Stimulated activated CD8-positive, alpha-beta memory T cell treated with anti-CD3 and anti-CD28 coated beads, Interleukin-2, amount 100 ng/mL, for 48 hours (primary cell): ENCODE measurements at places on chromosomes 3 and 15.

- DNase-seq = no peak
These were observed 16.0 kb downstream of the WDR73 start for GRCh38 chr15:84638103-84638502.

DNA sequence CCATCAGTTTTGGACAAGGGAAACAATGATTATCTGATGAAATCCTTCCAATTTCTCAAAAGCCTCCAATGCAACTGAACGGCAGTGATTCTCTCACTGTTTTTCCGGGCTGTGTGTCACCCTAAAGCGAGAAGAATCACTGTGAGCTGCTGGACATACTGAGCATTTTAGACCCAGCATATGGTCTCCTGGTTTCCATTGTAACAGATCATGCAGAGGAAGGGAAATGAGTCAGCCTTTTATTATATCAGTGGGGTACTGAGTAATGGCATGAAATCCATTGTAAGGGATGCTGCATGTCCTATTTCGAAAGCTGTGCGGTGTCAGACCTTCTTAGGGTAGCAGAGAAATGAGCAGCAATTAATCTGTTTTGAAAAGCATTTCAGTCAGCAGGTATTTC lies 287.1 kb downstream of the IL5RA start:
- DNase-seq = no peak

GRCh38 chr3:59559721-59560435 lies 510.1 kb upstream of the CFAP20DC start:
- no peak for DNase-seq

GRCh38 chr3:185767002-185767688 lies 57.7 kb downstream of the IGF2BP2 start:
- DNase-seq = no peak

DNA sequence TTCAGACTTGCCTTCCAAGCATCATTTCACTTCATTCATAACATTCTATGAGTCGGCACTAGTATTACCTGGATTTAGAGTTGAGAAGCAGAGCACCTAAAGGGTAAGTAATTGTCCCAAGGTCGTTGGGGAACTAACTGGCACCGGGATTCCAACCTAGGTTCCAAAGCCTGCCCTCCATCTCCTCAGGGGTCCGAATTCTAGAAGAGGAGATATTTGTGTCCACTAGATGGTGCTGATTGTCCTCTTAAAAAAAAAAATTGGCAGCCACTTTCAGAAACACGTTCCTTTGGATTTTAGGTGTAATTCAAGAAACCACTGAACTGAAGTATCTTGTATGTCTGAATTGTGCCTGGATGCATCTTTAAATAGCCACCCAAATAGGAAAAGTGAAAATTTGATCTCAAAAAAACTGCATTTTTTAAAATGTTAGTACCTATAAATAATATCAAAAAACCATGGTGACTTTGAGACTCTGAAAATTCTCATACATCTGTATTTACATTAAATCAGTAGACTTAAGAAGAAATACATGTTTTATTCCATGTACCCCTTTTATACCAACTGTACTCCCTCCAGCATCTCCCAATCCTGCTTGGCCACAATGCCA lies 3.9 kb upstream of the FSIP1 start:
- no peak for DNase-seq

- DNase-seq = no peak
These were observed 41.8 kb downstream of the ITGB5 start for GRCh38 chr3:124845406-124845805.

DNA sequence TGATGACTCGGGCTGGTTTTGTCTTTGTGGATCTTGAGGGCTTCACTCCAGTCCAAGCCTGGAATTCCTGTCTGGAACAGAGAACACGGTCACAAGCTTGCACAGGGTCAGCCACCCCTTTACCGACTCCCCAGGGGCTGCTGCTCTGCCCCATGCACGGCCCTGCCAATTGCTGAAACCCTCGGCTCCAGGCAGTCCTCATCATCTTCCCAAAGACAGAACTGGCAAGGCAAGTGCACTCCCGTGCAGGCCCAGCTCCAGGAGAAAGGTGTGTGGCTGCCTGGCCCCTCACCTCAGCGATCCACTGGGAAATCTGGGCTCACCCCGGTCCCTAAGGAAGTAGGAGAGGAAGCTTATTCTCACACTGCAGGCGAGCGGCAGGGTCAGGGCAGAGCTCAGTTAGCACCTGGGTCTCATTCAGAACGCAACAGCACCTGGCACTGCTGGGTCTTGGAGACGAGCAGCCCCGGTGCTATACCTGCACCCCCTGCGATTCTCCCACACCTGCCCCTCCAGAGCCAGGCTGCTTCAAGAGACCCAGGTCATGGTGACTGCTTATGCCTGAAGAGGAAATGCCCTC lies 7.2 kb downstream of the MAP6D1 start:
- DNase-seq = no peak

GRCh38 chr3:13073326-13074005 lies at the start of gene IQSEC1:
Gene IQSEC1 (minus strand): TSS chr3:13073429. CDS start chr3:13073014, 415 bp downstream.
- DNase-seq = peak; percentile 67

GRCh38 chr15:70792171-70792573 lies 28.8 kb upstream of the UACA start:
- no peak for DNase-seq

DNA sequence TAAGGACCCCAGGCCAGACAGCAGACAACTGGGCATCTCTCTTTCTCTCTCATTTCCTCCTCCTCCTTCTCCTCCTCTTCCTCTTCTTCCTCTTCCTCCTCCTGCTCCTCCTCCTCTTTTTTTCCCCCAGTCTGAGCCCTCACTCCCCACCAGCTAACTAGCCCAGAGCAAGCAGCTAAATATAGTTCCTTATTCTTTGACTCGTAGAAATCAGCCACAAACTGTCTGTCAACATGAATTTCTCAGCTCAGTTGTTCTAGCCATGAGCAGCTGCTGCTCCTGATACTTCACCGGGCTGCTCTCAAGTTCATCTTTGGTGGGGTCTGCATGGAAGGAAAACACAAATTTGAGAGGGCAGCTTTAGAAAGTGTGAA lies 19.2 kb upstream of the LOXL1 start:
- no peak for DNase-seq

- DNase-seq = no peak
These were observed 68.8 kb upstream of the ATP2B2 start for GRCh38 chr3:10574101-10574620.

- no peak for DNase-seq
These were observed 151.5 kb downstream of the B3GALNT1 start for GRCh38 chr3:160953686-160954085.

DNA sequence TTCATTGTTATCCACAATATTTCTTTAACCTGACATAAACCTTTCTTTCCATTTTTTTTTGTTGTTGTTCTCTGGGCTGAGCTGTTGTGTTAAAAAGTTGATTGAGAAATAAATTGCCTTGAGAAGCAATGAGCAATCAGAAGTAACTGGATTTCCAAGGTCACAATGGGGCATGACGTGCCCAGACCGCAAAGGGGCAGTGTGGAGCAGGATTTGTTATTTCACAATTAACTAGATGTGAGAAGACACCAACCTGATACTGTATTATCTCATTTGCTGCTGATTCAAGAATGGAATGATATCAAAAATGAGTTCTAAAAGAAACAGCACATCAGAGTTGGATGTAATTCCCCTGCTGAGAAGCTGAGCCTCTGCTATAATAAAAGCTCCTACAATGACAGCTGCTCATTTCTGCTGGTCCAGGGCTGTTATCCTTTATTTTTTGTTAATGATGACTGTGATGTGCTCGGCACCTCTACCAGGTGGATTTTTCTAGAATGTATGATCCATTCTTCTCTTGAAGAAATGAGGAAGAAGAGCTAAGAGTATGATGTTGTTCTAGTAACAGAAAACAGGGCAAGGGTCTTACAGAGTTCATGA lies 28.1 kb downstream of the CPNE4 start:
- DNase-seq = no peak

DNA sequence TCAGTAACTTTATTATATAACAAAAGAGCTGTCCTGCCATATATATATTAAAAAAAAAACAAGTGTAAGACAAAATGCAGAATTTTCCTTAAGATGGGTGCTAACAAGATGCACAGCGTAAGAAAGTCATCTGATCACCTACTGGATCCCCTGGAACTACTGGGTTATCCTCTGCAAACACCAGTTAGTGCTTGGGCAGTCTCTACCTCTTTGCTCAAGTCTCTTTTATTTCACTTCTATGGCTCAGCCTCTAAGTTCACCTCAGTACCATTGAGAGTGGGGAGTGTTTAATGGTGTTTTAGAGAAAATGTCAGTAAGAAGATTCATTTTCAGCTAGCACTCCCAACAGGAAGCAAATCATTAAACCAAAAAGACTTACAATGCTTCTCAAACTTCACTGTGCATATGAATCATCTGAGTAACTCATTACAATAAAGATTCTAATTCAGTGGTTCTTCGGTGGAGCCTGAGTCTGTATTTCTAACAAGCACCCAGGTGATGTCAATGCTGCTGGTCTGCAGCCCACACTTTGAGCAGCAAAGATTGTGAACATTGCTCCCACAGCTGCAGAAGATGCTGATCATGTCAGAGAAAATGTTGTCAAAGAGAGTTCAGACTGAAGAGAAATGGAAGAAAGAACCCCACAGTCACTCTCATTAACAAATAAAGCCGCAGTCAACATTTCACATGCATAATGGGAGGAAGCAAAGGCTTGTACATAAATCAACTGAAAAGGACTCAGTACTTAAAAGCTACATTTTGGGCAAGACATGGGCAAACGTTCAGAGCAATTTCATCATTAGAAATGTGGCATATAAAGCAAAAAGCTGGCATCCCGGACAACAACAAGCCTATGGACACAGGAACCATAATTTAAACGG lies 227.1 kb upstream of the ATP11B start:
- DNase-seq = no peak

GRCh38 chr3:73074781-73075180 lies 13.3 kb downstream of the EBLN2 start:
- no peak for DNase-seq

DNA sequence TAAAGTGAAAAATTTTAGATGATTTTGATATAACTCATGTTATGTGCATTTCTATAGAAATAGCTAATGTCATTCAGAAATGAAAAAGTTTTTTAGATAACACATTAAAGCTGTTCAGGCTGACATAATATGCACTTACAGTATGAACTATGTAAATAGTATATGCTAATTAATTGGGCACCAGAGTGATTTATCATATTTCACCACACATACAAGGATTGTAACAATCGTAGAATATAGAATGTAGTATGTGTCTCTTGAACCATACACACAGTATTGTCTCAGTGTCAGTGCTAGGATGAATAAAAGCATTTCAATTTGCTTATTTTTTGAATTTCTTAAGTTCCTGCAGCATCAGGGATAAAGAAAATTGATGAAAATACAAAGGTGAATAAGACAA lies 710.0 kb downstream of the OTOL1 start:
- DNase-seq = no peak

DNA sequence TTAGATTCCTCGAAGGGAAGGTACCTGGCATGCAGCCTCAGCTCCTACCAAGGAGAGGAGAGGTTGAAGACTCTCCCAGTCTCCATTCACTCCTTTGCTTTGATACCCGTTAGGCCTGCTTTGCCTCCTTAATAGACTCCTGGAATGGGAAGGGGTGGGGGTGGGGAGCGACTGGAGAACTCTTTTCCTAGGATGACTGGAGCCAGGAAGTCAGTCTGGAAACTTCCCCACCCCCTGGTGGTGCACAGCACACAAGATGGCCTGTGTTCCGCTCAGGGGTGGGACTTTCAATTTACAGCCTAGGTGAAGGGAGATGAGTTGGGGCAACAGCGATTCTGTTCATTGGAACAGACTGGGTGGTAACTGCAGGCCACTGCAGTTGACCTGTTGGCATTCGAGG lies 21.4 kb upstream of the CELF6 start:
- no peak for DNase-seq

- no peak for DNase-seq
These were observed 23.8 kb downstream of the LRRC2 start for GRCh38 chr3:46542344-46542743.

DNA sequence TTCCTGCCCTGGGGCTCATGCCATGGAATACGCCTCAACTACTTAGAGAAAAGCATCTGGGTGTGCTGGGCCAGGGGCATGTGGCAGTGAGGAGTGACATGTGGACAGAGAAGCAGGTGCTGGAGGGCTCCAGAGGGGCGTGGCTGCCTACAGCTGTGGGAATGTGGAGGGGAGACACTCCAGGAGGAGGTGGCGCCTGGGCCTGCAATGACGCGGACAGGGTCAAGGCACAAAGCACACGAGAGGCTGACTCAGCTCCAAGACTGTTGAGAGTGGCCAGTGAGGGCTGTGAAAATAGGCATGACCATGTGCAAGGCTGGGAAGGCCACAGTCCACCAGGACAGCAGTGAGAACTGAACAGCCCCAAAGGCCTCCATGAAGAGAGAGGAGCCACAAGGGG lies 48.5 kb downstream of the PTH1R start:
- no peak for DNase-seq

- no peak for DNase-seq
These were observed 41.4 kb downstream of the SLC28A1 start for GRCh38 chr15:84925906-84926305.

GRCh38 chr15:96304839-96305238 lies 25.7 kb upstream of the NR2F2 start:
- no peak for DNase-seq

- no peak for DNase-seq
These were observed 10.9 kb upstream of the DAZL start for GRCh38 chr3:16616083-16616482.

GRCh38 chr15:62877276-62877857 lies 165.2 kb upstream of the TPM1 start:
- DNase-seq = no peak

GRCh38 chr3:89262309-89262929 lies 155.0 kb downstream of the EPHA3 start:
- DNase-seq = no peak

DNA sequence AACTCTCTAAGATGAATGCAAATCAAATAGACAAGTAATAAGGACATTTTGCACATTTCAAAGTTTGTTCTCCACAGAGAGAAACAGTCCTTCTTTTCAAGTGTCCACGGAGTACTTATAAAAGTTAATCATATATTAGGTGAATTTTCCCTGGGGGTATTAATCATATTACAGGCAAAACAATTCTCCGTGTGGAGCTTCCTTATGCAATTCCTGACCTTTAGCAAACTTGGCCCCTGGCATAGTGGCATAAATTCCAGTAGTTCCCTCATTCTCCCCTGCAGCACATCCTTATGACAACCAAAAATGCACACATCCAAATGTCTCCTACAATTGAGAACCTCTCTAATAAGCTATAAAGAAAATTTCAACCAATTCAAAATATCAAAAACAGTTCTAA lies 34.4 kb downstream of the FSIP1 start:
- no peak for DNase-seq

- DNase-seq = no peak
These were observed 587.7 kb upstream of the NR2F2 start for GRCh38 chr15:95742836-95743235.
